CD4-positive, alpha-beta T cell treated with Interferon alpha-2 for 1 hour (primary cell): ENCODE measurements at places on chromosomes 11 and 22.

DNA sequence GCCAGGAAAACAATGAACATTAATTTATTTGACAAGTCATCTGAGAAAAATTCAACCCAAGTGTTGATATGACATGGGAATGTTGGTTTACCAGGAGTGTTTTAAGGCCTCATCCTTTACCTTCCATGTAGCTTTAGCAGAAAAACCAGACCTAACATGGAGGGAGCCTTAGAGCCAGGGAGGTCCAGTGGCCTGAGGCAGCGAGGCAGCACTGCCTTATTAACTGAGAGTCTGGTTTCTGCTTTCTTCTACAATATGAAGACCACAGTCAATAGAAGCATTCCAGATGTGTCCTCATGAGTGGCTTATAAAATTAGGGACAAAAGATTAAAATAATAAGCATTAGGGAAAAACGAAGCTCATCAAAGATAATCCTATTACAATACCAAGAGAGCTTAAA, 61.5 kb downstream of the DKK3 start:
- no peak for DNase-seq

DNA sequence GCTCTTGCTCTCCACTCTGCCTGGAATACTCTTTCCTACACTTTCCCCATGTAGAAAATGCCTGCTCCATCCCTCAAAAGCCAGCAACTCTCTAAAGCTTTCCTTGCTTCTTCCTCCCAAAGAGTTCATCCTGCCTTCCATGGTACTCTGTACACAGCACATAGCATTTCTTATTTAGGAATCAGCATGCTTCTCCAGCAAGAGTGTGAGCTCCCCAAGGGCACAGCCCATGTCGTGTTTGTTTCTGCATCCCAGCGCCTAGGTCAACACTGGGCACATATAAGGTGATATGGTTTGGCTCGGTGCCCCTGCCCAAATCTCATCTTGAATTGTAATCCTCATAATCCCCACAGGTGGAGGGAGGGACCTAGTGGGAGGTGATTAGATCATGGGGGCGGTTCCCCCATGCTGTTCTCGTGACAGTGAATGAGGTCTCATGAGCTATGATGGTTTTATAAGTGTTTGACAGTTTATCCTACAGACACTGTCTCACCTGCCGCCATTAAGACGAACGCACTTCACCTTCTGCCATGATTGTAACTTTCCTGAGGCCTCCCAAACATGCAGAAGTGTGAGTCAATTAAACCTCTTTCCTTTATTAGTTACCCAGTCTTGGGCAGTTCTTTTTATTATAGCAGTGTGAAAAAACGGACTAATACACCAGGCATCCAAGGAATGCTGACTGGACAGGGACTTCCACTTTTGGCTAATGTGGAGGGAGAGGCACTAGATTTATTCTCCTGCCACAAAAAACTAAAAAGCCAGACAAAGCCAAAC, 8.2 kb downstream of the VPS37C start:
- DNase-seq = no peak

- DNase-seq = no peak
Observed at GRCh38 chr22:23904573-23905254, 10.5 kb downstream of the MIF start.

GRCh38 chr11:112516261-112516660, 255.6 kb upstream of the PLET1 start:
- no peak for DNase-seq

DNA sequence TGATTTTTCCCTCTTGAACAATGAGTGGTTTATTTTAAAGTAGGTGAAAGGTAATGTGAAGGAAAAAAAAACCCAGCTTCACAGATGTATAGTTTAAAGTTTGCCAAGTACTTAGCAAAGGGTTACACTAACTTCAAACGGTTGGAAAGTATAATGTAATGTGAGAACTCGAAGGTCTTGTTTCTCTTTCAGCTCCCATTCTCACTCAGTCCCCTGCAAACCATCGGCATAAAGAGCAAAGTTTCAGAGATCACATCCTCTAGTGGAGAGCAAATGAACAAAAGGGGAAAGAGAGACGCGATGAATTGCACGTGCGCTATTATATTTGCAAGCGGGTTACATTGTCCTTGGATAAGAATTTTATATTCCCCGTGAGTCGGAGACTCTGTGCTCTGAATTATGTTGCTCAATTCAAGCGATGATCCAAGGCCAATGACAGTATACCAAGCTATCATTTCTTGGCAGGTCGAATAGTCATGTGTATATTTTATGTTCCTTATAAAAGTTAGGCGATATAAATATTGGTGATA, 37.6 kb upstream of the BIRC3 start:
- DNase-seq = no peak

DNA sequence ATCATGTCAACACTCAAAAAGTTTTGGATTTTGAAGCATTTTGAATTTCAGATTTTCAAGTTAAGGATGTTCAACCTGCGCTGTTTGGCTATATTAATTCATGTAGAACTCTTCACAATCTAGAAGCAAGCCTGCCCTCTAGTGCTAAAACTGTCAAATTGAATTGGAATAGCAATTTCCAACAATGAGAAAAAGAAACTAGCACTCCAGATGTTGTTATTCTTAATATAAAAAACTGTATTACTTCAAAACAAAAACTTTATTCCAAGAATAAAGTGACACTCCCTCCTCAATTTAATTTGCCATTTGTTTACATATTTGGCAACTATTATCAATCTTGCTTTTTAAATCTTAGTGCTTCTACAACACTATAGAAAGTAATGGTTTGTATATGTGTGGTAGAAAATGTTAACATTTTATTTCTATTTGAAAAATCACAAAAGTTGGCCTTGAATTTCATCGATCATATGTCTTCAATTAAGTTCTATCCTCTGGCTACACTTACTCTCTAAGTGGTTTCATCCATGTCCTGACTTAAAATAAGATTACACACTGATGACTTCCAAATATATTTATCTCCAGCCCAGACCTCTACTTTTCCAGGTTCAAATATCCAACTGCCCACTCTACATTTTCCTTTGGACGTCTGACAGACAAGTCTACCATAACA, 36.6 kb downstream of the DCUN1D5 start:
- DNase-seq = no peak

- no peak for DNase-seq
Observed at GRCh38 chr22:39478441-39478850, 21.6 kb downstream of the MGAT3 start.

DNA sequence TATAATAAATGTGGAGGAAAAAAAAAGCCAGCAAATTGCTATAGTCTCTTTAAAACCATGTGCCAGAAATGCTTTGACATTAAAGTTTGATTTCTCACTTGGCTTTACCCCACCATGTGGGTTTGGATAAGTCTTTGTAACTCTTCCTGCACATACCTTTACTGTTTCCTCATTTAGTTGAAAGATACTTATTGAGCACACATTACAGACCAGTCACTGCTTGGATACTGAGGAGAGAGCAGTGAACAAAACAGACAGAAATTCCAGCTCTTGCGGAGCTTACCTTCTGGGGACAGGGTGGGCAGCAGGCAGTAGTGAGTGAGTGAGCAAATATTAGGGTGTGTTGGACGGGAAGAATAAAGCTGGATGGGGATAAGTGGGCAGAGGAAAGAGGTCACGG, 13.7 kb downstream of the PACS1 start:
- no peak for DNase-seq

GRCh38 chr11:107017433-107018218, 650 bp downstream of the GUCY1A2 start:
- no peak for DNase-seq

- no peak for DNase-seq
Observed at GRCh38 chr11:123382555-123383074, 47.5 kb upstream of the GRAMD1B start.

DNA sequence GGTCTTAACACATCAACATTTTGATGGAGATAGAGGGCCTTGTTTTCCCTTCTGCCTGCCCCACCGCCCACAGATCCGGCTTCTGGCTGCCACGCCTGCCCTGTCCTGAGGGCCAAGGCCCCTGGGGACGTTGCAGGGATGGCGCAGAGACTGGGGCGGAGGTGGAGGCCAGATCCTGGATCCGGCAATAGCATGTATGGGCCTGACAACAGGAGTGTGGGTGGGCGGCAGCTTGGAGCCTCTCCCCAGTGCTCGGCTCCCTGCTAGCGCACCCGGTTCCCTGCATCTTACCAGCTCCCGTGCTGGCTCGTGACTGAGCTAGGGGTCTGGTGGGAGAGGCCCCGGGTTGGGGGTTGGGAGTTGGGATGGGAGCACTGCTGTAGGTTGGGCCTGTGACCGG, 95.6 kb downstream of the ZBTB16 start:
- no peak for DNase-seq

GRCh38 chr11:119663279-119663678, 65.7 kb downstream of the NECTIN1 start:
- DNase-seq = no peak

DNA sequence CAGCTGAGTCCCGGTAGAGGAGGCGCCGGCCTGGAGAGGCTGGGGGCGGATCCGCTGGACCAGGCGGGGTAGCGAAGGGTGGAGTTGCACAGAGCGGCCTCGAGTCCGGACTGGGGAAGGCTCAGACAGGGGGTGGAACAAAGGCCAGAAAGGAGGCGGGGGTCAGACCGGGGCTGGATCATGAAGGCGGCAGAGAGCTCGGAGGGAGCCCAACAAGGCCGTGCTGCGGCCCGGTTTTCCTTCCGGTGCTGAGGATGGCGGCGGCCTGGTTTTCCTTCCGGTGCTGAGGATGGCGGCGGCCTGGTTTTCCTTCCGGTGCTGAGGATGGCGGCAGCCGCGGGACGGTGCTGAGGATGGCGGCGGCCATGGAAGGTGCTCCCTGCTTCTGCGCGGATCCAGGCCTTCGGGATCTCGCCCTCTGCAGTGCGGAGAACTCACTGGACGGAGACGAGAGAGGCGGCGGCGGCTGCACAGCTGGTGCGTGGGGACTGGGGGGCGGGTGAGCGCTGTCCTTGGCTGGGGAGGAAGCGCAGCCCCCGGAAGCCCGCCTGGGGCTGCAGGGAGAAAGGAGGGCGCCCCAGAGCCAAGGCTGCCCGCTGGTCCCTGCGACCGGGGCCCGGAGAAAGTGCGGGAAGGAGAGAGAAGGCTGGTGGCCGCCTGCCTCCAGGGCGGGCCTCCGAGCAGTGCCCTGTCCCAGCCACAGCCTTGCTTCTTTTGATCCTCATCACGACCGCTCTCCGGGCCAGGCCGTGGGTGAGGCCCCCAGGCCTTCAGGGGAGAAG, 350.4 kb upstream of the B3GAT1 start:
- DNase-seq = no peak

- DNase-seq = no peak
Observed at GRCh38 chr11:35583843-35584242, 34.4 kb upstream of the FJX1 start.
